Fibroblast of skin of back (primary cell): ENCODE measurements at places on chromosomes 2 and 18.

DNA sequence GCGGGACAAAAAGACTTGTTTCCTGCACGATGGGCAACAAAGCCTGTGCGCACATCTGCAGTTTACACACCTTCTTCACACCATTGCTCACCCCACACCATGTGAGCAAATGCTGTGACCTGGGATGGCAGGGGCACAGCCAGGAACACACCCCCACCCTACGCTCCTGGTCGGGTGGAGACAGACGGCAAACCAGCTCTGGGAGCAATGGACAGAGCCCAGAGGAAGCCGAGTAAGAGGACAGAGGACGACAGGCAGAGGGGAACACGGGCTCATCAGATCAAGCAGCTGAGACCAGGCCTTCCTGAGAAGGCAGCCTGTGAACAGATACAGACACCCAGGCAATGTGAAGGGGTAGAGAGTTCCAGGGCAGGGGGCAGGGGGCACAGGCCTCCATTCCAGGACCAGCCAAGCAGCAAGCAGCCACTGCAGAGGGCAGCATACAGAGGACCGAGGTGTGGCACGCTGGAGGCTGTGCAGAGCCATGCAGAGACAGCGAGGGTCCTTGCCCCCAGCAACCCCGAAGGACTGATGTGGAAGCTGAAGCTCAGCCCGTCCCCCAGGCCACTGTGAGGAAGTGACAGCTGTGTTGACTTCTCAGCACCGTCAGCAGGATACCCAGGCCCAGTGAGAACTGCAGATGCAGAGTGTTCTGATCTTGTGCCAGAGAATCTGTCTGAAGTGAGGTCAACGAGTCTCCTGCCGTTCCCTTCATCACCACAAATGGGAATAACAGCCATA, 46.2 kb downstream of the PARD6G start:
- no peak for DNase-seq

DNA sequence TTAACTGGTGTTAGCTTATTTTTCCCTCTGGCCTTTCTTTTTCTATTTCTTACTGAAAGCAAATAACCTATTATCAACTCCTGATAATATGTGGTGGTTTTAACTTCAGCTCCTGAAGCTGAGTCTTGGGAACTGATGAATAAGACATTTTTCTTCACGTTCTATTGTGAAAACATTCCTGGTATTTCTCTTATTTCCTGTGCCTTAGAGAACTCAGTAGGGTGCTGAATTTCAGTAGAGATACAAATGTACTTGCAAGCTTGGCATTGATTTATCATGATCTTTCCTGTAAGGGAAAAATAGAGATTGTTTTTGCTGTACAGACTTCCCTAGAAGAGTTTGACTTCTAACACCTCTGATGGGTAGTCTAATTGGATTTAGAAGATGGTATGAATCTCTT, 52.8 kb upstream of the DCC start:
- peak; percentile 83 for DNase-seq

DNA sequence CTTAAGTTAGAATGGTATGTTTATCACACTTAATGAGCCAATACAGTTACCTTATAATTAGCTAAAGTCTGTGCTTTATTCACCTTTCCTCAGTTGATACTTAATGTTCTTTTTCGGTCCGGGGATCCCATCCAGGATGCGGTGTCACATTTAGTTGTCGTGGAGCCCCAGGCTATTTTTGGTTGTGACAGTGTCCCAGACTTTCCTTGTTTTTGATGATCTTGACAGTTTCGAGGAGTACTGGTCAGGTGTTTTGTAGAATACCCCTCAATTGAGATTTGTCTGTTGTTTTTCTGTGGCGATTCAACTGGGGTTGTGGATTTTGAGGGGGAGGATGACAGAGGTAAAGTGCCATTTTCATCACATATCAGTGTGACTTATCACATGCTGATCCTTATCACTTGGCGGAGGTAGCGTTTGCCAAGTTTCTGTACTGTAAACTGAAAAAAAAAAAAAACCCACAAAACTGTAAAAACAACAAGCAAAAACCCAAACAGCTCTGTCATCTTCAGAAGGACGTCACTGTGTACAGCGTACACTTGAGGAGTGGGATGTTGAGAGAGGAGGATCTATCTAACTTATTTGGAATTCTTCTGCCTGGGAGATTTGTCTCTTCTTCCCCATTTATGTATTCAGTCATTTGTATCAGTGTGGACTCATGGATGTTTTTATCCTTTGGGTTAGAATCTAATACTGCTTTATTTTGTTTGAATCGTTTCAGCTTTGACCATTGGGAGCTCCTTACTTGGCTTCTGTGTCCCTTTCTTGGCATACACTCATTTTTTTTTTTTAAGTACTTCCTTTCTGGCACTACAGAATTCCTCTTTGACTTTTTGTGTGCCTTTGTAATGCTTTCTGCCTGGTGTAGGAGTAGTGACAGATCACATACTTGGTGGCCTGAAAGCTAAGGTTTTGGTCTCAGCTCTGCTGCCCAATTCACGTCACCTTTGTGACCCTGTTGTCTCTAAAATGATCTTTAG, 68.1 kb downstream of the FMNL2 start:
- no peak for DNase-seq

DNA sequence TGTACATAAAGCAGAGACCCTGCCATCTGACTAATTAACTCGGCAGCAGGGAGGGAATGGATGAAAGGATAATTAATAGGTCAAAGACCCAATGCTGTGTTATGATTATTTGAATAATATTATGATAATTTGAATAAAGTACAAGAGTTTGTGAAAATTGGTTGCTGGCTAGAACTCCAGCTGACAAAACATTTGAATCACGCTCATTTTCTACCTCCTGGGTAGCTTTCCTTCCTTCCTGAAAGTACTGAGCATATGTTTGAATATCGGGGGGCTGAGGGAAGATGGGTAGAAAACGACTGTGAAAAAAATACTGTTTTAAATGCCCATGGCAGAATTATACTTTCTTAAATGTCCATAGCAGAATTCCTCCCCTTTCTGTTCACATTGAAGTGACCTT, 243.6 kb upstream of the RBMS1 start:
- DNase-seq: no peak

GRCh38 chr2:128178650-128179460, 87.9 kb downstream of the UGGT1 start:
- peak; percentile 62 for DNase-seq

DNA sequence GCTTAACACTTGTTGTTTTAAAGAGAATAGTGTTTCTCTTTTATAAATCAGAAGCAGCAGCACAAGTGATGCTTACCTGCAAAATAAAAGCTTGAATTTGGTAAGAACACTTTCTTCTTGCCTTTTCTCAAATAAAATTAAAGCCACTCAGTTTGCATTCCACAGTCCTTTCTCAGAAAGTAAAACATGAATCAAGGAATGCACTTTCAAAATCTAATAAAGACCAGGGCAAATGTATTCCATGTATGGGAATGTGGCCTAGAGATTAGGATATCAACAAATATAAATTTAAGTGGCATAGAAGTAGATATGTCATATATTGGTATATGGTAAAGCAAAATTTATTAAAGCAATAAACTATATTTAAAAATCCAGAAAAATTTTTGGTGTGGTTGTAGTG, 352.8 kb downstream of the THSD7B start:
- peak; percentile 72 for DNase-seq

- DNase-seq: no peak
Measured at GRCh38 chr2:85735691-85736090, 18.1 kb upstream of the ATOH8 start.

- DNase-seq: no peak
Measured at GRCh38 chr2:143926736-143927135, 593.2 kb downstream of the ZEB2 start.

- DNase-seq: peak; percentile 25
Measured at GRCh38 chr18:8548186-8548585, 61.1 kb upstream of the RAB12 start.

GRCh38 chr2:71861186-71862160, 286.2 kb downstream of the CYP26B1 start:
- DNase-seq: no peak

- no peak for DNase-seq
Measured at GRCh38 chr2:129661935-129662334, 317.5 kb upstream of the RAB6C start.

GRCh38 chr2:2059199-2059598, 271.9 kb downstream of the MYT1L start:
- no peak for DNase-seq

GRCh38 chr2:223970343-223971128, 13.3 kb downstream of the MRPL44 start:
- peak; percentile 57 for DNase-seq

DNA sequence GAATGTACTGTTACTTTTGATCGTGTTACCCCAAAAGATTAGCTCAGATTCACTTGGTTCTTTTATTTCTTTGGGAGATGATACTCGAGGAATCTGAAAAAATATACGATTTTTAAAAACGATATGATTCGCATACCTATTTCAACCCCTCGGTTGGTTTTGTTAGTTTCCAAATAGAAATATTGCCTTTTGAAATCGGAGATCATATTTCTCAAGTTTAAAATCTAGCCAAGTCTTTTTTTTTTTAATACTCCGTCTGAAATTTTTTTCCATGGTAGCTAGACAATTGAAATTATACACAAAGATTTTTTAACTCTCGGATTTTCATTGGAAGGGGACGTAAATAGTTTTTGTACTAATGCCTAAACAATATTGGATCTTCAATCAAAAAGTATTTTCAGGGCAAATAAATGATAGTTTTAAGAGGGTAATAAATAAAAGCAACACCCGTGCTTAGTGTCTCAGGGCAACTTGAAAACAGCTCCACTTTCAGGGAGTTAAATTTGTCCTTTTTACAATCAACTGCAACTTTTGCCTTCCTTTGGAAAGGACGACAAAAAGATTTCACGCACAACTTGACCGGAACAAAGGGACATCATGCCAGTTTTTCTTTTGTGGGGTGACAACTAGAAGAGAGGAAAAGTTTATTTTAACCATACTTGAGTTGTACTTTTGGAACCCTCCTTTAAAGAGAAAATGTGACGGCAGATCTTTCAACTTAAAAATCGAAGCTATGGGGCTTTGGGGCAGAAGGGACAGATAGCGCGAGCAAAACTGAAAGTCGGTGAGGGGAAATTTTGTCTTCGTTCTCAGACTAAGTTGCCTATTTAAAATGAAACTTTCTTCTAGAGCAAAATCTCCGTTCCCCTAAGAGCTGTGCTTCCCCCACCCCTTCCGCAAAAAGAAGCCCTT, 5.8 kb upstream of the ONECUT2 start:
- DNase-seq: no peak
